ENCODE measurements at places on chromosomes 5 and 9.

DNA sequence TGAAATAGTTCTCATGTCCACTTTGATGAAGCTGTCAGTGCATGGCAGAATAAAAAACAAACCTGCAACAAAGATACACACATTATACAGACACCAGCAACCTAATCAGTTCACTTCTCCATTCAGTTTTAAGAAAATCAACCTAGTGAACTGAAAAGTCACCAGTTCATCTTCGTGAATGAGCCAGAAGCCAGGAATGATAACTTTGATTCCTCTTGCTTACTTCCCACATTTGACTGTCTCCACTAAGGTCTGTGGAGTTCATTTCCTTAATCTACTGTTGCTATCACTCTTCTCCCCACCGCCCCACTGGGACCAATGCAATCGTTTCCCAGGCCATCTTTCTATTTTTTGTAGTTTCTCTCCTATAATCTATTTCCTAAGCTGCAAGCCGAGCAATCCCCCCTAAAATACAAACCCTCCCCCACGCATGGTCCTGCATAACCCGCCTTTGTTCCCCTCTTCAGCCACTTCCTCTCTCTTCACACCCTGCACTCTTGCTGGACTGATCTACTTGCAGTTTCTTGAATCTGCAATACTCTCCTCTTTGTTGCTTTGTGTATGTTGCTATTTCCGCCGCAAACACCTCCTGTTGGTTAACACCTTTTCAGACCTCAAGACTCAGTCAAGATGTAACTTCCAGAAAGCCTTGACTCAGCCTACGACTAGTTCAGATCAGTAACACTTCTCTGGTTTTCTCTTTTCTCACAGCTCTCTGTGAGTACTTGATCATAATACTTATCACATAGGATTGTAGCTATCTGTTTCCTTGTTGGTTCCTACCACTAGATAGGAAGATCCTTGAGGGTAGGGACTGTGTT lies 16.6 kb downstream of the STOM start:
- no peak for DNase-seq

DNA sequence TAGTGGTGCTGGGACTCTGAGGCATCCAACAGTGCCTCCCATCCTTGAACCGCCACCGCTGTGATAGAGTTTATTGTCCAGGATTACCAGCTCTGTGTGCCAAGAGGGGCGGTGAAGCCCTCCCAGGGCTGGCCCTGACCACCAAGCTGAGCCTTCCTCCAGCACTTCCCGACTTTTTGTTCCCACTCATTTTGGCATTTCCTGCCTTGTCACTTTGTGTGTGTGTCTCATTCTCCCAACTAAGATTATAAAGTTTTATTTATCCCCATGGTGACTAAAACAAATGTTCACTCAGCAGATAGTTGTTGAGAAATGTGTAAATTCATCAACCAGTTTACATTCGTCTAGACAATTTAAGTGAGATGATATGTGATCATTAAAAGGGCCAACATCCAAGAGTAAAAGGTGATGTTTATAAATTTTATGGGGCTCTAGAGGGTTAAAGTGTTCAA lies 2.5 kb downstream of the F2R start:
- DNase-seq = peak; percentile 24

GRCh38 chr9:72384710-72385485 lies 19.9 kb upstream of the ZFAND5 start:
- peak; percentile 24 for DNase-seq

DNA sequence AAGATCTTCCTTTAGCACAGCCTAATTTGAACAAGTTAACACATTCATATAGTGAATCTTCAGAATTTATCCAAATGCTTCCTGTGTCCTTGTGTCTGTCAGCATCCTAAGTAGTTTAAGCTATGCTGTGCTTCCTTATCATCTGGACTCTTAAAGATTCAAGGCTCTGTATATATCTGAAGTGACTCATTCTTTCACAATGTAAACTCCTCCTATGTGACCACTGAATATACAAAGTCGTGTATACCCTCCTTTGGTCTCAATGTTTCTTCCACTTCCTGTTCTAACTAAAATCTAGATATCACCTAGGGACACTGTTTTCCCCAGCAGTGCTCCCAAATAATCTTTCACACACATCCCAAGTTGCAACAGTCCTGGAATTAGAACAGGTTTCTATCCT lies 935.7 kb upstream of the NUDT12 start:
- no peak for DNase-seq
